ENCODE measurements at places on chromosomes 1 and 21. TPM values are rescaled to one million over a fixed set of nuclear protein-coding genes. Genes with fewer than 3 reads are reported as not detected.

LENEP gene
- total RNA-seq: not detected

DNA sequence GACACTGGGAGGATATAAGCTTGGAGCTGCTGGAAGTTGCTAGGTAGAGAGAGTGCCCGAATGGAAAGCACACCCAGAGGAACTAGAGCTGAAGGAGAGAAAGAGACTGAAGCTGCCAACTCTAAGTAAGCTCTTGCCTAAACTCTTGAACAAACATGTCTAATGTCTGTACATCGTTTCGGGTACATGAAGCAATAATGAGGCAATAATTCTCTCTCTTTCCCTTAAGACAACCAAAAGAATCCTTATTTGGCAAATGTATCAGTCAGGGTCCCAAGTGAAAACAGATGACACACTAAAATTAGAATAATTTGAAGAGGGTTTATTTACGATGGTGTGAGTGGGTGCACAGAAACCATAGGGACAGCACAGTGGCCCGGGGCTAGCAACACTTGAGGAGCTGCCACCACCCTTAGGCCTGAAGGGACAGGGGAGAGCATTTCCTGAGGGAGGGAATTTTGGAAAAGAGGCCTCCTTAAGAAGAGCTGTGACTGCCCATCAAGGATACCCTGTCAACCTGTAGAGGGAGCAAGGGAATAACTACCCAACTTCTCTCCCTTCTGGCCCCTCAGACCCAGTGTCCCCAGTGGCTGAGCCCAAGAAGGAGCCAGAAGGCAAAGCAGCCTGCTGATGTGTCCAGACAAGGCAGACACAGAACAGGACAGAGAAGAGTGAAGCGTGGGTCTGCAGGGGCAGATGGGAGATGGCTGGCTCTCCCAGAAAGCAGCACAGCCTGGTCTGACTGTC lies 36.1 kb upstream of the KHDRBS1 start:
- no peak for DNase-seq

DNA sequence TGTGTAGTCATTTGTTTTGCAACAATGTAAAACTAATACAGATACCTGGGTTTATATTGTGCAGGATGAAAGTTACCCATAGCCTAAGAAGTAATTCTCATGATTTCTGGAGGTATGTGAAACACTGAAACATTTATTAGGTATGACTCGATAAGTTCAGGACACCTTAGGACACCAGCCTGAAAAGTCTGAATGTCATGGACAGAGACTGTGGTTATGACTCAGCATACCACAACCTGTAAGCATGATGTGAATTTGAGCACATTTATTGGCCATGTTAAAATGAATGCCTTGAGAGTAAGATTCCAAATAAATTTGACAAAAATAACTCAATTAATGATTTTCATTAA lies 1471.7 kb upstream of the B3GALT2 start:
- DNase-seq: no peak

- DNase-seq: no peak
Measured at GRCh38 chr1:116929961-116930592, 20.4 kb downstream of the PTGFRN start.

MAP3K21 gene
- 40.2 TPM for total RNA-seq

S100A5 gene
- total RNA-seq: not detected
